ENCODE measurements at places on chromosomes 1 and 21.

DNA sequence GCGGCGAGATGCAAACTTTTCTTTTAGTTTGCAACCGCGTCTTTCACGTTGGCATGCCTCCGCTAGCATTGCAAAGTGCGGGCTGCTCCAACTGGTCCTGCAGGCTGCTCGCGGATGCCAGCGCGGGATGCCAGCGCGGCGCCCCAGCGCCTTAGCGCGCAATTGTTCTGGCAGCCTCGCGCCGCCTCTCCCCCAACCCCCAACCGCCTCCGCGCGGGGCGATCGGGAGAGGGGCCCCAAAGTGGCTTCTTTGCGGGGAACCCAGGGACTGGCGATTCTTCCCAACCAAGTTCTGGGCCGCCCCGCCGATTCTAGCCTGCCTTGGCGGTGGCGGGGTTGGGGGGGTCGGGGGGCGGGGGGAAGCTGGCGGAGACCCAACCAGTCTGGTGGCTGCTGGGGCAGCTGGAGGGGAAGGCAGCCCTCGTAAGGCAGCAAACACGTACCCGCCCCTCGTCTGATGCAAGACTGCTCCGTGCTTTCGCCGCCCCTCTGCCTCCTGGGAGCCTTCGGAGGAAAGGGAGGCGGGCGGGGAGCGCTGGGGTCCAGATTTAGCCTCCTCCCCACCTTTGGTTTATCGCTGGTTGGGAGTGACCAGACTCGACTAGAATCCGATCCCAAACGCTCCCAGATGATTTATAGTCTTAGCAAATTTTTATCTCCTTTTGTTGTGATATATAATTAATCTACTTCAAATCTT lies 756 bp downstream of the PHGDH start:
- peak; percentile 27 for DNase-seq

DNA sequence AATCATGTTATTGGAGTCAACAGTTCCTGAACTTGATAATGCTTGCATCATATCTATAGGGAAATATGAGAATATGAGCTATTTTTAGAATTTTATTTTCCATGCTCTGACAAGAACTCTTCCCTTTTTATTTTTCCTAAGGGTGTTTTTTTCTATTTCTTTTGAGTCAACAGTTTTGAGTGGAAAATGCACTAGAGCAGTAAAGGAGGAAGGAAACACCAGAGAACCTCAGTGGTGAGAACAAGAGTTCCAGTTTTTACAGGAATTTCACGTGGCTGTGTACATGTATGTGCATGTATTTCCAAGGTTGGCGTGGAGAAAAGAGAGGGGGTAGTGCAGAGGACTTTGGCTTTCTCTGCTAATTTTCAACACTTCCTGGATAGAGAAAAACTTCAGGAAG lies 63.6 kb upstream of the TNFSF18 start:
- no peak for DNase-seq

DNA sequence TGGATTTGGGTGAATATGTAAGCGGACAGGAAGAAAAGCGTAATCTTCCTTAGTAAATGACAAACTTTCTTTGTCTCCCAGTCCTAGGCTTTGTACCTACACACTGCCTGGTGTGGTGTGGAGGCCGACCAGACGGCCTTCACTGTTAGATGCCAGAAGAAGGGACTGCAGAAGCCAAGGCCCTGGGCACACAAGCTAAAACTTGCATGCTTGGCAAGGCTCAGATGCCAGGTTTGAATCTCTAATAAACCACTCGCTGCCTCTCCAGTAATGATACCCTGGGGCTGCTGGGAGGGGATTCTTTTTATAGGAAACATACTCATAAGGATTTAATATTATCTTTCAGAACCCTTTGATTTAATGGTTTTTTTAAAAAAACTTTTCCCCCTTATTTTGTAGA lies 263.8 kb downstream of the PTPRC start:
- no peak for DNase-seq

DNA sequence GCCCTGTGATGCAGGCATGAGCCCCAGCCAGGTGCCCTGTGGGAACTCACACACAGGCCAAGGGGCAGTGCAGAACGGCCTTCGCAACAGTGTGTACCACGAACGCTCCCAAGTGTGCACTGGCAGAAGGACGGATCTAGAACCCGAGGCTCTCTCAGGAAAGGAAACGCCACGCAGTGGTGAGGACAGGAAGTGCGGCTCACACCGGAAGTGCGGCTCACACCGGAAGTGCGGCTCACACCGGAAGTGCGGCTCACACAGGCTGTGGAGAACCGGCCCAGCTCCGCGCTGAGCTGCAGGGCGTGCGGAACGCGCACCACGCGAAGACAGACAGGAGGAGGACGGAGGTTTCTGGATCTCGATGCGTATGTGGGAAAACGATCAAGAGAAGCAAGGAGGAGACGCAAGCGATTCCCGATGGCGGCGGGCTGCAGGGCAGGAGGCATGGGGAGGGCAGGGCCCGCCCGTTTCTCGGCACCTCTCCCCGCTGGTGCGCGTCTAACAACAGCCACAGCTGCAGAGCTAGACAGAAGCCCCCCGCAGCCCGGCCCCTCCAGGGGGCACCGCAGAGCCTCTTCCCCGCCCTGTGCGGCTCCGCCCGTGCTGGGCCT lies 35.9 kb upstream of the TMEM52 start:
- DNase-seq = no peak

GRCh38 chr1:86154571-86155050 lies 2.0 kb downstream of the COL24A1 start:
- no peak for DNase-seq

GRCh38 chr1:55384637-55385036 lies 169.5 kb upstream of the USP24 start:
- DNase-seq = no peak

GRCh38 chr1:12627296-12627695 lies 9.3 kb upstream of the DHRS3 start:
- no peak for DNase-seq

DNA sequence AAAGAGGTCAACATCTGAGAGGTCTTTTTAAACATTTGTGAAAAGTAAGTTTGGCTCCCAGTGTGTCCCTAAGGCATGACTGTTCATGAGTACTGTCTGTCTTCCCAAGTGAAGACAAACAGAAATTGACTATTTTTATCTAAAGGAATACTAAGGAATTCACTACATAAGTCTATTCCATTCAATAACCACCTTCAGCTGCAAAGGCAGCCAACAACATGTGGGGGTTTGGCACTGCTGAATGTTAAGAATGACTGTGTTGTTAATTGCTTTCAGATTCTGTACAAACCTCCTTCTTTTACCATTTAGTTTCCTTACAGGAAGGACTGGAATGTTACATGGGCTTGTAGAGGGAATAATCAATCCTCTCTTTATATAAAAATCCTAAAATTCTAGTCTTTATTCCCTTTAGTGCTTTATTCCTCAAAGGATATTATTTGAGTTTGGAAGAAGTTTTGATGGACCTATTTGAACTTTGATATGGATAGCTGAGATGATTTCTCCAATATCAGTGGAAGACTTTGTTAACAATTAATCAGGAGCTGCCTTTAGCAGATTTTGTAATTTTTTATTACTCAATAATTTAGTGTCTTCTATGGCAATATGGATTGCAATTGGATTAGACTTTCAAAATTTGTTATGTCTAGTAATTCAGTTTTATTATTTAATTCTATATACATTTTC lies 201.7 kb upstream of the CHRM3 start:
- no peak for DNase-seq

DNA sequence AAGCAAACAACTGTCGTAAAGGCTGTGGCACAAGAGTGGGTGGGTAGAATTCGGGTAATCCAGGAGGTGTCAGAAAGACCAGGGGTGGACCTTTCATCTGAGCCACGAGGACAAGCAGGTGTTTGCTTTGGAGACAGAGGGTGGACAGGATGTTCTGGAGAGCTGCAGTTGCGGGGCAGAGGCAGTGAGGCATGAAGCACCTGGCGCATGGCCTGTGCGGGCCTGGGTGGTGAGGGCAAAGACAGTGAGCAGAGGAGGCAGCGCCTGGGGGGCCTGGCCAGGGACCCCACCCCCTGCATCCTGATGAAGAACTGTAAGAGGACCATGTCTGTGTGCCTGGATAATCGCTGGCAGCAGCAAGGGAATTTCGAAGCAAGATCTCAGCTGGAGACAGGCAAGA lies 24.9 kb downstream of the KIF26B start:
- no peak for DNase-seq

GRCh38 chr1:90309806-90310205 lies 314.9 kb downstream of the ZNF326 start:
- no peak for DNase-seq

DNA sequence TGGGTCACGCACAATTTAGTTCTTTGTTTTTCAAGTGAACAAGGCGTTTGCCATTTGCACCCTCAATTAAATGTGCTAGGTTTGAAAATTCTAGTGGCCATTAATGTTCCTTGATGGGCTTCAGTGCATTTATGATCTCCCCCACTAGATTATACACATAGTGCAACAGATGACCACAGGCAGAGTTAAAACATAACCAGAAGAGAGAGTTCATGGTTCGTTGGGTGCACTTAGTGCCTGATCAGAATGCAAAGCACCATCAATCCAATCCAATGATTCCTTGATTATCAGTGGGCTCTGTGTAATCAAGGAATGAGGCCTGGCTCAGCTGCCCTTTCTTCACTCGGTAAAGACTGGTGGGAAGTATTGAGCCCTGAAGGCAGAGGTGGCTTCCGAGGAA lies 334.5 kb downstream of the PRDM2 start:
- no peak for DNase-seq

- DNase-seq = no peak
These were observed 303.4 kb downstream of the KIF26B start for GRCh38 chr1:245458234-245458633.

DNA sequence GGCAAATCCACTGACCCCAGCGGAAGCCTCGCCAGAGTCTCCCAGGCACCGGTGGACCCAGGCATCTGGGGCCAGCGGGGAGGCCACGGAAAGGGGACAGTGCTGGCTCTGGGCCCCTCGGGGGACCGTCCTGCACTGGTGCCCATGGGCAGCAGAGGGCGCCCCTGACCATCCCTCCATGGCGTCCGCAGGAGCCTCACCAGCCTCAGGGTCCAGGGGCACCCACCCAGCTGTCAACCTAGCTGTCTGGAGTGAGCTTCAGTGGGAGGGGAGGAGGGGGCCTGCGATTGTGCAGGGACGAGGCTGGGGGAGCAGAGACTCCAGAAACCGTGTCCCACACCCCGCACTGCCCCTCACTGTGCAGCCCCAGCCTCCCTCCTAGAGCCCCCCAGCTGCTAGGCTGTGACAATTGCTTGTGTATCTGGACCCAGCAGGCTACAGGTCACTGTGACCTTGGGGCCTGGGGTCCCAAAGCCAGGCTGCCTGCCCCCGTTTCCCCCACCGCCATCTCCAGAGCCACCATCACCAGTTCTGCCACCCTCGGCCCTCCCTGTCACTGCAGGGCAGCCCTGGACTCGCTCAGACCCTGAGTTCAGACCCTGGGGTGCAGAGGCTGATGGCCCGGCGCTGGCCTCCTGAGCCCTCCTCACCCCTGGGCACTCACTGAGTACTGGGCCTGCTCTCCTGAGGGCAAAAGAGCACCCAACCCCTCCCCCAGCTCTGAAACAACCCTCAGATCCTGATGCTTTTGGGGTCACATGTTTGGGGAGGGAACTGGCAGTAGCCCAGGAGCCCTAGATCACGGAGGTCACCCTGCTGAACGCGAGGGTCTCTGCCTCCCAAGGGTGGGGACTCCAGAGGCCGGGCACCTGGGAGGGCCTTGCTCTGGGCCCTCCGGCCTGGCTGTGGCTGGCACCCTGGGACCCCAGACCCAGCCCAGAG lies 10.6 kb upstream of the COL6A1 start:
- no peak for DNase-seq

DNA sequence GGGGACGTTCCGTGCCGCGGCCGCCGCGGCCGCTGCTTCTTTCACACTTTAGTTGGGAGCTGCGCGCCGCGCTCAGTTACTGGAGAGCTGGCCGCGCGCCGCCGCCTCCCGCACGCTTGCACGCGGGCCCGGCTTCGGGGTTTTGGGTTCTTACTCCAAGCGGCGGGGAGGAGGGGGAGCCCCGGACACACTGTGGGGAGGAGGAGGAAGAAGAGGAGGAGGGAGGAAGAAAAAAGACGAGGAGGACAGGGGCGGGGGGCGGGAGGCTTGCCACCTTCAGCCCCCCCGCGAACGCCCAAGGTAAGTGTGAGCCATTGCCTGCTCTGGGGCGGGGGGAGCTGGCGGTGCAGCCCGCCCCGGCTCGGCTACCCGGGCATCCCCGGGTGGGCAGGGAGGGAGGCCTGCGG lies 243 bp downstream of the C1orf21 start:
- DNase-seq = no peak

DNA sequence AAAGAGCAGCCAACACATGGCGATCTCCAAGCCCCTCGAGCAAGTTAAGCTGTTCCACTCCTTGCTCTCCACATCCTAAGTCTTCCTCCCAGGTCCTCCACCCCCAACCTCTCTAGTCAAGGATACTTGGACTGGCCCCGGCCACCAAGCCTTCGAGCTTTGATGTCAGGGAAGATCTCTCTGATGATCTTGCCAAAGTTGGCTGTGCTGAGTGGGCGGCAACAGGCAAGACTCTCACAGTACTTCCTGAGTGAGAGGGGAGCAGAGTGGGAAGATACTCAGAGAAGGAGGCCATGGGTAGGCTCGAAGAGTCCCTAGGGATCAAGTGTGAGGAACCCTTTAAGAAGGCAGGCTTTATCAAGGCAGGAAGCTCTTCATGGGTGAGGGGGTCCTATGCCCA lies 2.8 kb downstream of the RFX5 start:
- no peak for DNase-seq

GRCh38 chr1:167774710-167775109 lies 52.9 kb downstream of the MPZL1 start:
- no peak for DNase-seq

DNA sequence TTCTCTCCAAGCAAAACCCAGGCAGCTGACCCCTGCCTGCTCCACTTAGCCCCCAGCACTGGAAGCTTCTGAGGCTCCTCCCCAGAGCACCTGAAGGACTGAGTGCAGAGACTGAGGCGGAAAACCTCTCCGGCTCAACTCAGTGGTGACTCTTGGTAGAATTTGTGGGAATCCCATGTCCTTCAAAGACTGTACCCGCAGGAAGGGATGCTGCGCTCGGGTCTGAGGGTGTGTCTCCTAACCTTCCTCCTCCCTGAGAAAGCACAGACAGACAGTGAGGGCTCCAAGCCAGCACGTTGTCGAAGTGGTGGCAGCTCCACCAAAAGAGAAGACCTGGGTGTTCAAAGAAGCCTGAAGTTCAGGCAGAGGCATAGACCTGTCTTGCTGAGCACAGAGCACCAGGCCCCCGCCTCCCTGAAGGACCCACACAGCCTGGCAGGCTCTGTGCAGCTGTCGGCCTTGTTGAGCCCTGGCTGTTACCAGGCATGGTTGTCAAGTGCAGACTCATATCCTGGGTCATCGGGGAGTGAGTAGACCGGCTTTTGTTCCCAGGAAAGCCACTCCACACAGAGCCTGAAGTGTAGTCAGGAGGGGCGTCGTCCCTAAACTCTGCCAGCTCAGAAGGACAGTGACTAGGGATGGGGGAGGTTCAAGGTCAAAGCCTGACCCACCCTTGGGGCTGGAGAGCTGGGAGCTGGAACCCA lies 36.7 kb downstream of the CSMD2 start:
- DNase-seq = no peak

All from NCI-H1436 treated with DMSO at 0.1 percent for 48 hours (cell line).